ENCODE measurements at places on chromosomes 12 and 14.

- no peak for DNase-seq
Measured at GRCh38 chr14:44962334-44963043, 499 bp downstream of the TOGARAM1 start.

DNA sequence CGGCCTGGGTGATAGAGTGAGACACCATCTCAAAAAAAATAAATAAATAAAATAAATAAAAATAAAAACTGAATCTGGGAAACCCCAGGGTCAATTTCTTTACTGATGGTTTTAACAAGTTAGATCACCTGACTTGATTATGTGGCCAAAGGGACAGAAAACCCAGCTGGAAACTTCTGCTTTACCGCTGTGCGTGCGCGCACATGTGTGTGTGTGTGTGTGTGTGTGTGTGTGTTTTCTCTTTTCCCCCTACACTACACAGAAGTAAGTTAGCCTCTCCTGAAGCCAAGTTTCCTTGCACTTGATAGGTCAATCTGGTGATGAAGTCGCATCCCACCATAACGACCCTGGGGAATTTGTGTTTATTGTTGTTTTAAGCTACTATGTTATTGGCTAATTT lies 105.3 kb upstream of the AMN1 start:
- no peak for DNase-seq

DNA sequence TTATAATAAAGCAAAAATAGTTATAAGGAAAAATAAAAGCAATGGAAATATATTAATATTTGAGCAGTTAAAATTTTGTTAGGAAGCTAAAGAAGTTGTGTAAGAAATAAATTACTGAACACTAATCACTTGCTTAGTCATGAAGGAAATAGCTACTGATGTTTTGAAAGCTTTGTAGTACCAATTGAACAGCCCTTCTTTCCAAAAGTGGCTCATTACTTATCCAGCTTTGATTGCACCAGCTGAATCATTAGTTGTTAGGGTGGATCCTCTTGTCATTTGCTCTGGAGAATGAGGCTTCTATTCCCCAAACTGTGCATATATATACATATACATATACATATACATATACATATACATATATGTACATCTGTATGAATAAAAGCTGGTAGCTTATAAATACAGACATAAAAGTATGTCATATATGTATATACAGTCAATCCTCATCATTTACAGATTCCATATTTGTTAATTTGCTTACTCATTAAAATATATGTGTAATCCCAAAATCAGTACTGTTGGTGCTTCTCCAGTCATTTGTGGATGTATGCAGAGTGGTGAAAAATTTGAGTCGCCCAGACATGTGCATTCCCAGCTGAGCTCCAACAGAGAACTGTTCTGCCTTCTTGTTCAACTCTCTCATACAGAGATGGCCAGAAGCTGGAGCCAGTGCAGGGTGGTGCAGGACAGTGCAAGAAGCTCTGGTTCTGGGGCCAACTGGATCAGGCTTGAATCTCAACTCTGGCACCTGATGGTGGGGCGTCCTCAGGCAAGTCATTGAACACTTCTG lies 214.1 kb downstream of the RPAP3 start:
- DNase-seq: no peak

- DNase-seq: no peak
Measured at GRCh38 chr14:77659831-77660230, 43.4 kb upstream of the SPTLC2 start.

GRCh38 chr12:114765960-114766691 lies 82.2 kb upstream of the TBX3 start:
- no peak for DNase-seq

GRCh38 chr12:15735837-15736615 lies 53.2 kb downstream of the EPS8 start:
- no peak for DNase-seq

GRCh38 chr12:18595412-18595811 lies 142.4 kb downstream of the PLCZ1 start:
- DNase-seq: no peak

GRCh38 chr12:131941116-131941986 lies 8.4 kb upstream of the EP400 start:
- DNase-seq: no peak

DNA sequence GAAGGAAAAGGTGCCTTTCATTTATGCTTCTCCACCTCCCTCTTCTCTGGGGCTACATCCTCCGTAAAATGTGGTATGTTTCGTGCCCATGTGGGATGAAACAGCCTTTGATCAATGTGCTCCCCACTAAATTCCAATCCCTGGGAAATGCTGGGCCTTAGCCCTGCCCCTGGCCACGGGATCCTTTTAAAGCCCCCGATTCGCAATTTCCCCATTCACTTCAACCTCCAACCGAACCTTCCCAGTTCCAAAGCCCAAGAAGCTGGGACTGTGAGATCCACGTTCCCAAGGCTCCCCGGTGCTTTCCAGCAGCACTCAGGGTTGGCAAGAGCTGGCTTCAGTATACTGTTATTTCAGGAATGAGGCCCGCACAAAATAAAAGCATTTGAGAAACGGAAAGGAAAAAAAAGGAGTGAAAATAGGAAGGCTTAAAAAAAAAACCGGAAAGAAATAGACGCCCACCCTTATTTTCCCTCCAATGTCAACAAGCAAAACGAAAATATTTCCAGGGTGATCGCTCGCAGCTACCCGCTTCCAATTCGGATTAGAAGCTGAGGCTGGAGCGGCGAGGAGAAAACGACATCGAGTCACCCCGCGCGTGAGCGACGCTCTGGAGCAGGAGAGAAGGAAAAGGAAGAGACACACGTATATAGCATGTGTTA lies 1.3 kb upstream of the FOXG1 start:
- DNase-seq: no peak

DNA sequence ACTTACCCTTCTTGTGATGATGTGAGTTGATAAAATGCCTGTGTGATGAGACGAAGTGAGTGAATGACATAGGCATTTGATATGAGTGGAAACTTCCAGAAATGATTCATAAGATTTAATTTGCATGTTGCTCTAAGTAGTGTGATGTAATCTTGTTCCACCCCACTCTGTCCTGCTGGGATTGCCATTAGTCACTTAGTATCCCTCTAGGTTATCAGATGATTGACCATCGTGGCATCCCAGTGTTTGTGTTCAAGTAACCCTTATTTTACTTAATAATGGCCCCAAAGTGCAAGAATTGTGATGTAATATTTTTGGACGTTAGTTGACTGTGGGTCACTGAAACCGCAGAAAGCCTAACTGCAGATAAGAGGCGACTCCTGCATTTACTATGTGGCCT lies 214.4 kb upstream of the DIO2 start:
- no peak for DNase-seq

- no peak for DNase-seq
Measured at GRCh38 chr14:54220071-54220703, 176.6 kb upstream of the CDKN3 start.

GRCh38 chr12:111038077-111038476 lies 117.7 kb upstream of the MYL2 start:
- DNase-seq: no peak

GRCh38 chr14:105885561-105886320 lies 359.4 kb downstream of the TMEM121 start:
- no peak for DNase-seq

DNA sequence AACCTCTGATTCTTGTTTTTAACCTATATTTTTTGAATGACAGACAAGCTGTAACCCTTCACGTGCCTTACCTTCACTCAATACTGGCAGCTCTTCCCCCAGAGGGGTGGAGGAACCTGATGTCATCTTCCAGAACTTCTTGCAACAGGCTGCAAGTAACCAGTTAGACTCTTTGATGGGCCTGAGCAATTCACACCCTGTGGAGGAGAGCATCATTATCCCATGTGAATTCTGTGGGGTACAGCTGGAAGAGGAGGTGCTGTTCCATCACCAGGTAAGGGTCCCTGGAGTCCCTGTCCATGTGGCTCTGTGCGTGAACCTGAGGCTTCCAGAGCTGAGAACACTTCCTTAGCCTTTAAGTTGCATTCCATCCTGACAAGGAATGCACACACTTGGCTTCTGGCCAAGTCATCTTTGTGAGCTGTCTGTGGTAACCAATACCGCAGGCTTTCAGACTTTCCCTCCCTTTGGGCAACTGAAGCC lies 22.7 kb downstream of the TRAFD1 start:
- DNase-seq: no peak

DNA sequence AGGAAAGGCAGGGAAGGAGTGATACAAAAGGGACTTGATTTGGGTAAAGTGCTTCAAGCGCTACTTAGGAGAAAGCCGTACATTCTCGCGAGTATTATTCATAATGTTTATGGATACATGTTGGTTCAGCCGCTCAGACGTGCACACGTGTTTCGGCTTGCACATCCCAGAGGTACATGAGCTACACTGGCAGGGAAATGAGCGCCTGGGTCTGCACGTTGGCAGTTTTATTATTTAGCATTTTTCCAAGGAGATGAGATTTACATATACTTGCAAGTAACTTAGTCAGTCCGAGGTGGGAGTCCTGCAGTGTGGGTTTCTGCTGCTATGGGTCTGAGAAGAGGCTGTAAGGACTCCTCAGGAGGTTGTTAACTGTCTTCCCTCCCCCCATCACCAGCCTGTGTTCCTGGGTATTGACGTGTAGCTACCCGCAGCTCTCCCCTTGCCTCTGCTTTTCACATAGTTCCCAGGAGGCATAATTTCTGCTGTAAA lies 1.5 kb downstream of the PRKCH start:
- DNase-seq: peak; percentile 61

- no peak for DNase-seq
Measured at GRCh38 chr14:87813686-87814085, 179.3 kb downstream of the GALC start.

- no peak for DNase-seq
Measured at GRCh38 chr14:32697704-32698103, 241.0 kb upstream of the NPAS3 start.

- DNase-seq: no peak
Measured at GRCh38 chr14:71119075-71119474, 211.8 kb downstream of the PCNX1 start.

GRCh38 chr12:107091989-107092641 lies 1.2 kb downstream of the CRY1 start:
- peak; percentile 60 for DNase-seq

DNA sequence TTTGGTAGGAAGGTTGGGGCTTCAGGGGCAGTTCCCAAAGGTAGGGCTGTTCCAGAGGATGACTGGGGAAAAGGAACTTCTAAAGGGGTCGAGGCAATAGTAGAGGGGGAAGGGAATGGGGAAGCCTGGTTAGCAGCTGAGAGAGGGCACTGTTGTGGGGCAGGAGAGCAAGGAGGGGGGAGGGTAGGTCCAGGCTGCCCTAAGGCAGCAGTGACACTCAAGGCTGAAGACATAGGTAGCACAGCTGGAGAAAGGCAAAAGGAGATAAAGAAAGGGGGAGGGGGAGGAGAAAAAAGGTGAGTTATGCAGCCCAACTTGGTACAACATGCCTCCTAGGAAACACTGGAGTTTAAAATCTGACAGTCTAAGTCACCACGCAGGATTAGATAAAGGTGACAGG lies 3.9 kb downstream of the NACA start:
- no peak for DNase-seq

GRCh38 chr12:67155863-67156262 lies 113.3 kb upstream of the CAND1 start:
- DNase-seq: no peak

- no peak for DNase-seq
Measured at GRCh38 chr14:65151609-65151956, 49.3 kb upstream of the MAX start.

GRCh38 chr12:58414398-58414871 lies 473.1 kb downstream of the ATP23 start:
- no peak for DNase-seq

DNA sequence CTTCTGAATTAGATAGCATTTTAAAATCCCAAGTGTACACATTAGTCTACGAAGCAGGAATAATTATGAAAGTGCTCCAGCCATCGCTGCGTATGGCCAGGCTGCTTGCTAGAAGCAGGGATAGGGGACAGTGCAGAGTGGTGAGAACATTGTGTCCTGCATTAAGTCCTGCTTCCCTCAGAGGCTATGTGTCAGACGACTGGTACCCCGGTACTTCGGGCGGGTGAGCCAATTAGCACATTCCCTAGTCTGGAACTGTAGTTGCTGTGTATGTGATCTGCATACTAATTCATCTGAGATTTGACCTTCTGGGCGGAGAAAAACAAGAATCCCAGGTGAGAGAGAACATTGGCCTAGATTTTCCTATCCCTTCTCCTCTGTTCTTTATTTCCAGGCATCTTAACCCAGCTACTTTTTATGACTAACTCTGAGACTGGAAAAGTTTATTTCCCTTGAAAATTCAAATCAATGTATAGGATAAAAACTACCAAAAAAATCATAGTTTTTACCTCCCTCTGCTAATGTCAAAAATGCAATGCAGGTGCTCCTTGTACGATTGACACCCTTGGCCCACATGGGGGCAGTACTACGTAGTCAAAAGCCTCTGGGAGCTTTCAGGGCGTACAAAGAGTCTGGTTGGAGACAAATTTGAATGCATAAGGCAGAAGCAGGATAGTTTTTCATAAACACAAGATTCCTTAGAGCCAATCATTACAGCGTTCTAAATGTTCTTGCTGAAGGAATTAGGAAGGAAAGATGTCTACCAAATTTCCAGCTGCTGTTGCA lies 764.3 kb downstream of the NOVA1 start:
- no peak for DNase-seq

- DNase-seq: no peak
Measured at GRCh38 chr14:51208982-51209381, 31.1 kb upstream of the TMX1 start.

DNA sequence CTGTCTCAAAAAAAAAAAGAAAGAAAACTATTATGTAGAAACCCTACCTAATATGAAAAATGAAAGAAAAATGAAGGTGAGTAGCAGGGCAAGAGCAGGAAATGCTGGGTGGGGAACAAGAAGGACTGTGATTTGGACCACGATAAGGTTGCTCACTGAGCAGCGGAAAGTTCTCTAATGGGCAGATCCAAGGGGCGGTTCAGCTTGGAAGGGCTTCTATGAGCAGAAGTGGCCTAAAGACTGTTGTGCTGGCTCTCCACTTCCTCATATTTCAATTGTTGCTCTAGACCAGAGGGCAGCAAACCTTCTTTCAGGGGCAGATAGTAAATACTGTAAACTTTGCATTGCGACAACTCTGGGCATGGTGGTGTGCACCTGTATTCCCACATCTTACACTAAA lies 16.3 kb upstream of the NFYB start:
- DNase-seq: no peak

- DNase-seq: no peak
Measured at GRCh38 chr12:9365296-9365695, 157.1 kb upstream of the PZP start.

GRCh38 chr14:24197056-24197450 lies 1.8 kb upstream of the TM9SF1 start:
- DNase-seq: no peak

DNA sequence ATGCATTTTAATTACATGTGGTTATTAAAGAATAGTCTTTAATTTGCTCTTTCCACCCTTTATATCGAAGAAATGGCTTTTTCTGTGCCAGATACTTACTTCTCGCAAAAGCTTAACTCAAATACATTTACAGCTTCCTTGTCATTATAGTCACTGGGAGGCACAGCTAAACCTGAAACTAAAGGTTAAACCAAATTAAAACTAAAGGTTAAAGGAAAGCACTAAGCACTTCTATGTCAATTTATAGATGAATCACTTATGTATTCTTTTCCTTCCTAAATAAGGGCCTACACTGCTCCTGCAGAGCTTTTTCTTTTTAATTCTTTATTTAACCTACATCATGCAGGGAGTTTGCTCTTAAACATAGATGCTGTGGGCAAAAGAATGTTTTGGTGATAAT lies 9.1 kb downstream of the C14orf93 start:
- no peak for DNase-seq

GRCh38 chr12:113066813-113067400 lies 10.4 kb downstream of the DTX1 start:
- DNase-seq: no peak

- DNase-seq: no peak
Measured at GRCh38 chr12:96164951-96165811, 29.0 kb upstream of the ELK3 start.

Data from CD4-positive, alpha-beta T cell treated with Interleukin-6 at 100 ng/mL for 8 hours (primary cell).